Spleen (tissue), 13 donors: ENCODE measurements at places on chromosomes 1 and 21. TPM values are rescaled to one million over a fixed set of nuclear protein-coding genes. Genes with fewer than 3 reads are reported as not detected.

Gene KRTAP10-11
- not detected for total RNA-seq

Gene ZNF593OS
- total RNA-seq: not detected

Gene SPATA45
- not detected for total RNA-seq

Gene CACNA1E
- 0.70 TPM for total RNA-seq

Gene KRTAP19-1
- total RNA-seq: not detected

Gene AMY1C
- not detected for total RNA-seq

Gene CELSR2
- 1.4 TPM for total RNA-seq

Gene KRTAP21-2
- not detected for total RNA-seq

Gene FAM72B
- 6.2 TPM for total RNA-seq

Gene SMCP
- not detected for total RNA-seq

Gene CELF3
- not detected for total RNA-seq

Gene CELA2A
- not detected for total RNA-seq

Gene FHAD1
- total RNA-seq: not detected

Gene FYB2
- total RNA-seq: not detected

Gene NUDT17
- 5.2 TPM for total RNA-seq

Gene GJC2
- total RNA-seq: 2.7 TPM

Gene GABRD
- not detected for total RNA-seq

Gene S100A7
- total RNA-seq: not detected

Gene AKIRIN1
- 57.2 TPM for total RNA-seq

Gene KISS1
- not detected for total RNA-seq

Gene REN
- not detected for total RNA-seq

Gene GJB3
- total RNA-seq: not detected

Gene CD1C
- total RNA-seq: 51.6 TPM

Gene EPHA2
- total RNA-seq: 35.7 TPM

Gene KRTAP10-7
- not detected for total RNA-seq

Gene LRRC47
- total RNA-seq: 31.3 TPM

Gene DIO1
- 0.17 TPM for total RNA-seq

Gene SYT2
- 0.07 TPM for total RNA-seq

Gene LRRC7
- not detected for total RNA-seq

Gene NBPF6
- not detected for total RNA-seq

Gene IFI16
- 177 TPM for total RNA-seq

Gene LIPI
- not detected for total RNA-seq

Gene LDLRAD1
- total RNA-seq: not detected
